ENCODE measurements at places on chromosomes 11 and 22.
A peak's percentile ranks its signal among the peaks of the same experiment; 100 is the strongest.

GRCh38 chr11:65133724-65134123, 595 bp downstream of the SYVN1 start:
- peak; percentile 20 for DNase-seq

GRCh38 chr11:55457641-55458040, 89.9 kb downstream of the OR4A15 start:
- DNase-seq = no peak

DNA sequence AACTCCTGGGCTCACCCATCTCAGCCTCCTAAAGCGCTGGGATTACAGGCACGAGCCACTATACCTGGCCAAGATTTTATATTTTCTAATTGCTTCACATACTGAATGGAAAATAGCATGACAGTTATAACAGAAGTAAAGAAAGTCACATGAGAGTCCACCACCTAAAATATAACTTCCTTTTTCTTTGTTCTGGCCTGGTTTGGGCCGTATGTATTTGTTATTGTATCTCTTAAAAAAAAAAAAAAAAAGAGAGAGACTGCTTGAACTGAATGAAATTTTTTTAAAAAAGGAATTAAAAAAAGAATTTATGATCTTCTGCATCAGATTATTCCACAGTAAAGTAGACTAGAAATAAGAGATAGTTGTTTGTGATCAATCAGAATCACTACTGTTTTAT, 86.0 kb upstream of the GRIK4 start:
- DNase-seq = peak; percentile 50

DNA sequence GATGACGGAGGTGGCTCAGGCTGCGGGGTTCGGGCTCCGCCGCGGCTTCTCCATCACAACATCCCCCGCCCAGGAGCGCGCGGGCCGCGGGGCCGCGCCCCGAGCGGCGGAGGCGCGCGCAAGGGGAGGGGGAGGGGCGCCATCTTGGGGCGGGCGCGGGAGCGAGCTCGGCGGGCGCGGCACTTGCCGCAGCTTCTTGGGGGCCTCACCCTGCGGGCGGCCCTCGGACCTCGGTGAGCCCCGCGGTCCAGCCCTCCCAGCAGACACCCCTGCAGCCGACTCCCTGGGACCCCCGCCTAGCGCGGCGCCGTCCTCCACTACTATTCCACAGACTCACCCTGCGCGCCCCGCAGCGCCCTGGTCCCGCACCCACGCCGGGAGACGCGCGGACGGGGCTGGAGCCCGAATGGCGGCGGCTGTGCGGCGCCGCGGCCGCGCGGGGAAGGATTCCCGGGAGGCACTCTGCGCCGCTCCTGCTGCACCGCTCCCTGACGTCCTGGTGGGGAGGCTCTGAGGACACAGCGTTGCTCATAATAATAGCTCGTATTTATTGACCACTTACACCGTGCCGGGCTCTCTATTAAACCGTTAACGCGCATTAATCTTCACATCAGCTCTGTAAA, at the start of gene APBB1:
Gene APBB1 (minus strand): TSS at position 86 of the 623 bp plus-strand sequence. CDS start 7,747 bp downstream, outside the sequence.
- DNase-seq = peak; percentile 74

- DNase-seq = no peak
Measured at GRCh38 chr11:9823439-9823838, 159.6 kb downstream of the SWAP70 start.

DNA sequence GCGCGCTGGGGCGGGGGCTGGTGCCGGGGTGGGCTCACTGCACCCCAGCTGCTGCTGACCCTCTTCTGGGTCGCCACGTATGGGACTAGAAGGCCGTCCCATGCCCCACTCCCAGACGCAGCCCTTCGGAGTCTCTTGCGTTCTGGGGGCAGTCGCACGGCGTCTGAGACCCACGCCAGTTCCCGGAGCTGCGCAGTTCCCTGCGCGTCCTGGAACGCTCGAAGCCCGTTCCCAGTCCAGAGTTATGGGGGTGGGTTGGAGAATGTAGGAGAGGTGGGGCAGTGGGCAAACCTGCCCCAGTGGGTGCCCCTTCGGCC, 375 bp downstream of the LAYN start:
- no peak for DNase-seq

- no peak for DNase-seq
Measured at GRCh38 chr11:20007386-20007785, 152.9 kb downstream of the DBX1 start.
